SJSA1 (cell line): ENCODE measurements at places on chromosomes 5 and 9. TPM values are rescaled to one million over a fixed set of nuclear protein-coding genes. Genes with fewer than 3 reads are reported as not detected.

CDH9 gene
- not detected in 2 replicates for total RNA-seq

C9orf40 gene
- 5.6 and 5.7 TPM in 2 replicates for total RNA-seq

DNA sequence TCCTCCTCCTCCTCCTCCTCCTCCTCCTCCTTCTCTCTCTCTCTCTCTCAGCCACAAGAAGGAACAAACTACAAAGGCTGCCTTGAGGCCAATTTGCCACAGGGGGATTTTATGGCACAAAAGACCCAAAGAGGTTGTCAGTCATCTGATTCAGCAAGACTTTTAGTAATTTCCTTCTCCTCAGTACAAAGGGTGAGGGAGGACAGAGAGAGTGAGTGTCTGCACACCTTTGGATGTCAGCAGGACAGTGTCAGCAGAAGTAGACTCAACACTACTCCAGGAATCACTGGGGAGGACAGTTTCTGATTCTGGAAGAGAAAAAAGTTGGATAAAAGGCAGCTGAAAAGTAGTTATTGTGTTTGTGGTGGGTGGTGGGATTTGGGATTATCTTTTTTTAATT is 13.6 kb downstream of the TIMD4 start:
- no peak for DNase-seq

PTRH1 gene
- total RNA-seq = 10.4 and 17.5 TPM in 2 replicates

DNA sequence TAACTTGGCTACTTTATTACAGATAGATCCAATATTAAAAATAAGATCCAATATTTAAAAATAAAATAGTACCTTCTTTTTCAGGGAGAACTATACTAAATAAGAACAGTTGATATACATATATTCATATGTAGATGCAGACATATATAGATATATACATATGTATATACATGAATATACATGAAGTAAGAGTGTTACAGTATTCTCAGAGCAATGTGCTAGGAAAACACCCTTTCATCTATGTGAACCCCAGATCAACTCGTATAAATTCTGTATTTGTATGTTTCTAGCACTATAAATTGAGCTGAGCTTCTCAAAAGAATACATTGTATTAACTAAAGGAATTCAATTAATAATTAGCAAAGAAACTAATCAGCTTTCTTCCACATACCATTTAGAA is 287.6 kb downstream of the PDE4D start:
- DNase-seq = no peak

DNA sequence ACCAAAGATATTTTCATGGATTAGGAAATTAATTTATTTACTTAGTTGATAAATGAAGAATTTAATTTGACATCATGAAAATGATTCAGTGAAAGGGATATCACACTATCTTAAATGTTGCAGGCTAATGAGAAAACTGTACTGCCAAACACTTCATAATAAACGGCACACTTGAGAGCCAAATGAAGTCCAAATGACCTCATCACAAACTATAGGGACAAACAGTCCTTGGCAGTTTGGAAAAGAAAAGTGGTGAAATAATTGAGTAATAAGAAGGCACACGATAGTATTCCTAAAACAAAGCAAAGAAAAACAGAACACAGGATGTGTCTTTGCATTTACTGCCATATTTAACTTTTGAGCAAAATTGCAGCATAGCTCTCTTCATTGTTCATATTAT is 116.9 kb upstream of the TLR4 start:
- DNase-seq = no peak

GRCh38 chr9:14256588-14256987 is 57.4 kb downstream of the NFIB start:
- DNase-seq = no peak

HMCN2 gene
- 1.2 and 1.9 TPM in 2 replicates for total RNA-seq

MEF2C gene
- total RNA-seq = 29.8 and 39.3 TPM in 2 replicates

DNA sequence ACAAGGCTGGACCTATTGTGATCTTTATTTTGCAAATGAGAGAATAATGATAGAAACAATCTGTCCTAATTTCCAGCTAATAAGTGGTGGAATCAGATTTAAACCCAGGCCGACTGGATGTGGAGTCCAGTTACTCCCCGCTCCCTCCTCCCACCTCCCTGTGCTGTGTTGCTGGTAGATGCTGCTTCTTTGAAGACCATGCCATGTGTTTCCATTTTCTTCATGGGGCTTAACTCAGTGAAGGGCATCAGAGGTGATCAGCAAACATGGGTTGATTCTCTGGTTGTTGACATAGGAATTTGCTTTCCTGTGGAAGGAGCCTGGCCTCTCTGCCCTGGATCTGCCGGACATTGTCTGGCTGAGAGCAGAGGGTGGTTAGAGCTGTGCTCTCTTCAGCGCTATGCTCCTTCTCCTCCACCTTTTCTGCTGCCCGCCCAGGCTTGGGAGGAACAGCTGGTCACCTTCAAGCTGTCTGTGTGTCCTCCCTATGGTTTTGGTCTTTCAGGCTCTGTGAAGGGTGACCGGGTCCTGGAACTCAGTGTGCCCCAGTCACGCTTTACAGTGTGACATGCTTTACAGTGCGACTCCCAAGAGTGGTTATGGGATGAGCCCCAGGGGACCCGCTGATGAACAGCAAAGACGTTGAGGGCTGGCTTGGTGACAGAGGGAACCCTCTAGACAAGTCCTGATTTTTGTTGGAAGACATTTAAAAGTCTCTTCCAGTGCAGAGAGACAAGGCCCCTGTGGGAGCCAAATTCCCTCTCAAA is 68.4 kb upstream of the RPS23 start:
- DNase-seq = no peak

- DNase-seq = peak; percentile 92
These were observed 11.8 kb upstream of the TGFBI start for GRCh38 chr5:136016945-136017530.

TRIM7 gene
- total RNA-seq = 28.0 and 45.2 TPM in 2 replicates
